Bronchial epithelial cell (primary cell): ENCODE measurements at places on chromosomes 1 and 21. TPM values are rescaled to one million over a fixed set of nuclear protein-coding genes. Genes with fewer than 3 reads are reported as not detected.

DNA sequence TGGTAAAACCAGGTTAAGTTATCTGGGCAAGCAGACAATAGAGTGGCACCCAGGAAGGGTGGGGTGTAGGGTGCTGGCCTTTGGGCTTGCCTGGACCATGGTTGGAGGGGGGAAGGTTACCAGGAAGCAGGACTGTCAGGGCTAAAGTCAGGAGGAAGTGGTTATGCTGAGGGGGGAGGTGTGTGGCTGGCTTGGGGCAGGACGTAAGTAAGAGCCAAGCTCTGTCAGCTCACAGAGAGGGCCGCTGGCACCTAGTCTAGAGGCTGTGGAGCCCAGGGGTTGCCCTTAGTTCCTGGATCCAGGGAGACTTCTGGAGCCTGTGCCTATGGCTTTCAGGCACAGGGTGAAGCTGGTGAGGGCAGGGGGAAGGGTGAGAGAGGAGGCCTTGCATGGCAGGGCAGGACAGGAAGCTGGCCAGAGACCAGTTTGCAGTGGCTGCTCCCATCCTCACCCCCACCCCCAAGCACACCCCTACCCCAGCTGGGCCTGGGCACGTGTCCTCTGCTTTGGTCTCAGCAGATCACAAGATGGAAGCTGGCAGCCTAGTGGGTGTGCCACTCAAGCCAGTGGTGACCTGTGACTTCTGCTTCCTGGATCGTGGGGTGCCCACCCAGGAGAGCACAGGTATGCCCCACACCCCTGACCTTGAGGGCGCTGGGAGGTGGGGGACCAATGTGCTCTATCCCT lies 20.5 kb upstream of the SMYD3 start:
- DNase-seq = peak; percentile 7

- DNase-seq = no peak
These were observed 114.7 kb downstream of the PBX1 start for GRCh38 chr1:164673584-164674214.

GRCh38 chr1:182611326-182611725 lies 7.1 kb upstream of the RGS16 start:
- no peak for DNase-seq

DNA sequence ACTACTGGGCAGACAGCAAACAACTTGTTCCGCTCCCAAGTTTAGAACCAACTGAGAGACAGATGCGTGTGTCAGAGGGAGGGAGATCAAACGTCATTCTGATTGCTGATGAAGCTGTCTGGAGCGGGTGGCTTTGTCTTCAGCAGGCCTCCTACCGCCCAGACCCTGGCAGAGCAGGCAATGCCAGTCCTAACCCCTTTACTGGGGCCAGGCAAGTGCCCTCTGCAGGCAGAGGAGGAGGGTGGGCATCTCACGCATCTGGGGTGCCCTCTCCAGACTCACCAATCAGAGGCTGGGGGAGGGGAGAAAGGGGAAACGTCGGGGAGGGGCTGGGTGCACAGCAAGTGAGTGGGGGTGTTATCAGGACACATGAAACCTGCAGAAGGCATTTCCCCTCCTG lies 126.6 kb downstream of the ACTL8 start:
- no peak for DNase-seq

The OLFML2B gene
- not detected in 2 replicates for total RNA-seq

The SLC45A1 gene
- 0.26 TPM in 2 replicates for total RNA-seq

GRCh38 chr1:14514739-14515138 lies 83.7 kb upstream of the KAZN start:
- DNase-seq = no peak

DNA sequence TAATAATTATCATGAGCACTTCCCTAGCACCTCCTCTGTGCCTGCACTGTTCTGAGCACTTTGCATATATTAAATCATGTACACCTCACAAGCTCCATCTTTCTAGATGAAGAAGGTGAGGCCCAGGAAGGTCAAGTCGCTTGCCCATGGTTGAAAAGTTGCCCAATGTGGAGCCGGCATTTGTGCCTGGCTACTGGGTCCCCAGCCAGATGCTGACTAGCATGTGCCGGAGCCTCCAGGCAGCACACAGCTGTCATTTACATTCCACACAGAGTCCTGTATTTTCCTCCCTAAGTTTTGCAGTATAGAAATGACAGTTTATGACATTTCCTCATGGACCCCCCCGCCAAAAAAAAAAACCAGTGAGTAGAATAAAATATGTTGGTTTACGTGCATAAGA lies 94.3 kb downstream of the BCAR3 start:
- no peak for DNase-seq

- DNase-seq = no peak
These were observed 14.3 kb downstream of the TSPAN2 start for GRCh38 chr1:115074839-115075534.

- DNase-seq = no peak
These were observed 73.7 kb downstream of the UBE2T start for GRCh38 chr1:202268032-202268431.

DNA sequence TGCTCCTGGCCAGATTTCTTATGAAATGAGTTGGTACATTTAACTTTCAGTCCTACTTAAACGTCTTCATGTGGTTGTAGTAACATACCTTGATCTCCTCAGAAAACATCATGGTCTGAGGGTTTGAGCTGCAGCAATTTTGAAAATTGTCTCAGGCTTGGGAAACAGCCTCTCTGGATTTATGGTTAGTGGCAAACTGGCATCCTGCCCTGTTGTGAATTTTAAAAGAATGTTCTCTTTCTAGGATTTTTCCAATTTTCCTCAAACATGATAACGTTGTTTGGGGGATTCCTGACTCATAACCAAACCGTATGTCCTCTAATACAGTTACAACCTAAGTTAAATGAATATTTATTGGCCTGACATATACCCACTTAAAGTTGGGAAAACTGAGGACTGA lies 624.4 kb downstream of the LMO4 start:
- DNase-seq = no peak

The RBM11 gene
- 0.26 and 0.51 TPM in 2 replicates for total RNA-seq

DNA sequence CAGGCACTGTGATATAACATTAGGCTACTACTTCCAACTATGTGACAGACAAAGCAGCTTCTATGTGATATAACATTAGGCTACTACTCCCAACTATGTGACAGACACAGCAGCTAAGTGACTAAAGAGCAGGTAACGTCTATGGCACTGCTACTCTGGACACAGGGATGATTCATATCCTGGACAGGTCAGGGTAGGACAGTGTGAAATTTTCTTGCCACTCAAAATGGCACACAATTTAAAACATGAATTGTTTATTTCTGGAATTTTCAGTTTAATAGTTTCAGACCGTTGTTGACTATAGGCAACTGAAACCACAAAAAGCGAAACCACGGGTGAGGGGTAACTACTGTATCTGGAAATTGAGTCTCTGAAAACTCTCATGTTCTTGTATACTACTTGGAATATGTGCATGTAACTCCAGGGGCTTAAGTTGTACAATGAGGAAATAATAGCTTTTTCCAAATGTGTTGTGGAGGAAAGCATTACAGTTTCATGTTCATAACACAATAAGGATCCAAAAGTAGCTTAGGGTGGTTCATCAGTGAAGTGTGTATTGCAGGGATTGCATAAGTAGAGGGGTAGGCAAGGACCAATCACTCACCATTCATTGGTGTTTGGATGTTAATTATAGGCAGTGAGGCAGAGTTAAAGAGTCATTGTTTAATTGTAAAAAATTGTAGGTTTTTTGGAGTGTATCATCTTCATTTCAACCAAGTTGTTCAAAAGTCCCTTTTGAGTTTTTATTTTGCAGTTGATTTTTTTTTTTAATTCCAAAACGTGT lies 5.3 kb downstream of the DTL start:
- peak; percentile 49 for DNase-seq

DNA sequence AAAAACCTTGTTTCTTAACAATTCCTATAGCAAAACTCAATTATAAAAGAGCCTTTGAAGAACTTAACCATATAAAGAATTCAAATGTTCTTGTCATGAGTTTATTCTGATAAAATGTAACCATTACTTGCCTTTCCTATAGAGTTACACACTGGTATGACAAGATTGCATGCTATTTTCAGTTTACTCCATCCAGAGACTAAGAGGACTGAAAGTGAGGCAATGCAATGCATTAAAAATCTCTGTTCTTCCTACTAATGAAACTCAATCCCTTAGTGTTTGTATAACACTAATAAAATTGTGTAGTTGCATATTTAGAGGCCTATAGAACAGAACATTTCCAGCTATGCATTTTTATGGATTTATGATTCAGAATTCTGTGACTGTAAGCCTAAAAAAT lies 88.1 kb downstream of the COP1 start:
- no peak for DNase-seq

The ETNK2 gene
- total RNA-seq = 58.7 and 70.4 TPM in 2 replicates

The PRUNE1 gene
- total RNA-seq = 6.6 and 6.9 TPM in 2 replicates

DNA sequence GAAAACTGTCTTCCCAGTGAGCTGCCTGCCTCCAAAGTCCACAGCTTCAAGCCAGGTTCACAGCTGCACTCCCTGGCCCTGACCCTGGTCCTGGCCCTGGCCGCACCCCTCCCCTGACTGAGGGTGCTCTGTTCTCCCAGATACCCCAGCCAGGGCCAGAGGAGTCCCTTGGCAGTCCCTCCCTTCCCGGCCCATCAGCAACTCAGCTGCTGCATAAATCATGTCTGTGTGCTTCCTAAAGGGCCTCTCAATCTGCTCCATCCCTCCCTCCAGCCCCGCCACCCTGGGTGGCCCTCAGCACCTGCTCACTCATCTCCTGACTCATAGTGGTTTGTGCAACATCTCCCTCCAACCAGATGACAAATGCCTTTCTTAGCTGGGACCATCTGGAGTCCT lies 24.8 kb upstream of the C1orf174 start:
- DNase-seq = peak; percentile 44

DNA sequence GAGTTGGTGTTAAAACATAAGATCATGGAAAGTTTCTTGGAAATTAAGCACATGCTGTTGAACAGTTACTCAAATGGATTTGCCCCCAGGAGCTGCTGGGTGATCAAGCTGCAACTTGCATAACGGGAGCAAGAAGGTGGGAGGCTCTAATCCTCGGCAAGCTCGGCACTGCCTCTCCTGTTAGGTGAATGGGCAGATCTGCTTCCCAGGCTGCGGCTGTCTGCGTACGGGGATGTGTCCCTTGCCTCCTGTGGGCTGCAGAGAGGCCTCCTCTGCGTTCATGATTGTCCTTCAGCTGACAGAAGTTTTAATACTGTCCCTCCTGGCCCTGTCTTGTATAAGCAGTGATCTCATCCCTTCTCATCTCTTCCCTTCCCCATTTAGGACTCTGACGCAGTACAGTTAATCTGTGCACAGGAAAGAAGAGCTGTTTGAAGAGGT lies 36.7 kb downstream of the ATP1A1 start:
- peak; percentile 85 for DNase-seq

- DNase-seq = no peak
These were observed 310.1 kb downstream of the USH2A start for GRCh38 chr1:216113181-216113580.

- DNase-seq = peak; percentile 54
These were observed 411.2 kb upstream of the CAMK1G start for GRCh38 chr1:209172286-209172685.

DNA sequence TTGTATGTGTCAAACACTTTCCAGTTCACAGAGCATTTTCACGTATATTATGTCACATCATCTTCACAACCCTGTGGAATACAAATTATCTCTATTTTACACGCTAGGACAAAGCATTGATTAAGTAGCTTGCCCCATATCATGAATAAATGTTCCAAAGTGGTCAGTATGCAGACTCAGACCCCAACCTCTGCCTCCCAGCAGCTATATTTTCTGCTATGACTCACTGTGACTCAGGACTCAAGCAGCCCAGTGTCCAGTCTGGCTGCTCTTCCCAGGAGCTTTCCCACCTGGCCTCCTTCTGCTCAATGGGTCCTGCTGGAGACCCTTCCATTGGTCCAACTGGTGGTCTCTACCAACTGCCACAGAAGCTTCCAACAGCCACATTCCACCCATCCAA lies 56.0 kb upstream of the RAP1A start:
- peak; percentile 72 for DNase-seq

The MYCL gene
- 5.5 and 7.9 TPM in 2 replicates for total RNA-seq

The NTNG1 gene
- 2.4 and 5.4 TPM in 2 replicates for total RNA-seq

The CR1L gene
- total RNA-seq = not detected in 2 replicates

The LORICRIN gene
- not detected in 2 replicates for total RNA-seq

The ERVH48-1 gene
- total RNA-seq = under 0.01 TPM in 1 of 2 replicates, not detected in the other

The IFI44 gene
- 0.26 and 0.38 TPM in 2 replicates for total RNA-seq

The E2F2 gene
- total RNA-seq = under 0.01 and 0.38 TPM in 2 replicates

GRCh38 chr1:200892546-200892945 lies 2.2 kb upstream of the INAVA start:
- DNase-seq = no peak

DNA sequence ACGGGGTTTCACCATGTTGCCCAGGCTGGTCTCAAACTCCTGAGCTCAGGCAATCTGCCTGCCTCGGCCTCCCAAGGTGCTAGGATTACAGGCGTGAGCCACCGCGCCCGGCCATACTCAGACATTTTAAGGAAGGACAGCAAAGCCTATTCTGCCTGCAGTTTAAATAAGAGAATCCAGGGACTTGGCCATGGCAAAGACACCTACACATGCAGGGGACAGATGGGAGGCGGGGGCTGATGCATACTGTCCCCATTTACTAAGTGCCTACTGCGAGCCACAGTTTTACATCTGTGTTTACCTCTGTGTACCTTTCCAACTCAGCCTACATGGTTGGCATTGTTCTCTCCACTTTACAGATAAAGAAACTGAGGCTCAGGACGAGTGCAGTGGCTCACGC lies 25.4 kb downstream of the LDLRAD2 start:
- no peak for DNase-seq
